Stimulated activated CD4-positive, alpha-beta T cell treated with anti-CD3 and anti-CD28 coated beads, TNF-alpha, amount 100 ng/mL, for 24 hours (primary cell): ENCODE measurements at places on chromosomes 2 and 18.

DNA sequence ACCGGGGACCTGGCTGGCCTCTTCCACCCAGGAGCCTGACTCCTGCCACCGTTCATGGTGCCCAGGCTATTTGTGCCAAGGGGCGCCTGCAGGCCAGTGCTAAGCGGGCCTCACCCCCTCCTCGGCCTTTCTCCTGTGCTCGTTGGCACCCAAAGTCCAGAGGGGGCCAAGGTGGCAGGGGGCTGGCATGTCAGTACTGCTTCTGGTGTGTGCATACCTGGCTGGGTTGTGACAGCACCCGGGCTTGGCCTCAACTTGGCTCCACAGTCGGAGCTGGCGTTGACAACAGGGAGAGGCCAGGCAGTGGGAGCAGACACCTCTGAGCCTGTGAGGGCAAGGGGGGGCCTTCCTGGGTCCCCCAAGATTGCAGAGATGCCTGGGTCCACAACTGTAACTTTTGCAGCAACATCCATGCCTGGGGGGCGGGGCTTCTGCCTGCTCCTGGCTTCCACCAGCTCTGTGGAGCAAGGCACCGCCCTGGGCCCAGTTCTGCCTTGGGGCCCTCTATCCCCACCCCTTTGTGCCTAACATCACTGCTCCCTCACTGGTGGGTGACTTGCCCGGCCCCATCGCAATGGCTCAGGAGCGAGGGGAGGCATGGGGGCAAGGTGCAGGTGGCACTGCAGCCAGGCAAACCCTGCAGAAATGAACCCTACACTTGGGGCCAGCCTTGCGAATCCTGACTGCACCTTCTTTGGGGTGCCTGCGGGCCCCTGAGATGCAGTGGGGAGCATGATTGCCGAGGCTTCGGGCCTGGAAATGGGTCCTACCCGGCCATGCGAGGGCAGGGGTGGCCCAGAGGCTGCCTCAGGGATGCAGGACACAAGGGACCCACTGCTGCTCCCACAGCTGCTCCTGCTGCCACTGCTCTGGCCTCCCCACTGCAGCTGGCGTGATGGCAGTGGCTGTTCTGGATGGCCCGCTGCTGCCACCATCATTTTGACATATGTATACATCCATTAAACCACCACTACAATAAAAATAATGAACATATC is 35.9 kb downstream of the PTPN4 start:
- DNase-seq = no peak

DNA sequence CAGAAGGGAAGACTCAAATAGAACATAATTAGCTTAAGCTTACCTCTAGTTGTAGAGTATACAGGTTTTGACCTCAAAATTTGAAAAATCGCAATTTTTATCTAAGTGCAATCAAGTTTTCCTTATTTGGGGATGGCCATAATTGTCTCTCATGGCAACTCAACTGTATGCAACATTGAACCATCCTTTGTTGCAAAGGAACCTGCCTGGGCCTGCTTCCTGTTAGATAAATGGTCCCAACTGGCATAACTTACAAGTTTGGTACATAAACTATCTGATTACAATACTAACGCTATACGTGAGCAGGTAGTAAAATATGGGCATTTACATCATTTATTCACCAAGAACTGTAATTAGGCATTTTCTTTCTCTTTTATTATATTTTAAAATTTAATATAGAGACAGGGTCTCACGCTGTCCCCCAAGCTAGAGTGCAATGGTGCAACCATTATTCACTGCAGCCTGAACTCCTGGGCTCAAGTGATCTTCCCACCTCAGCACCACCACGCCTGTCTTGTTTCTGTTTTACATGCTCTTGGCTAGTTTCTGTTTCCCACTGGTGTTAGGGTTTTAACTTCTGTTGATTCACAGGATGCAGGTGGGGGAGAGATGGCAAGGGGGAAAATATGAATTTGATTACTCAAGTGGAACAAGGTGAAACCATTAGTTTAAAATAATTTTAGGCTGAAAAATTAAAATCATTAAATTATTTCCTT is 55.3 kb upstream of the B3GNT2 start:
- DNase-seq = no peak

- no peak for DNase-seq
Measured at GRCh38 chr2:227482638-227483340, 10.8 kb downstream of the AGFG1 start.

GRCh38 chr18:5197032-5197434 is at the start of gene AKAIN1:
Gene AKAIN1 (minus strand): TSS chr18:5197257. CDS start chr18:5197053, 204 bp downstream.
- peak; percentile 13 for DNase-seq

DNA sequence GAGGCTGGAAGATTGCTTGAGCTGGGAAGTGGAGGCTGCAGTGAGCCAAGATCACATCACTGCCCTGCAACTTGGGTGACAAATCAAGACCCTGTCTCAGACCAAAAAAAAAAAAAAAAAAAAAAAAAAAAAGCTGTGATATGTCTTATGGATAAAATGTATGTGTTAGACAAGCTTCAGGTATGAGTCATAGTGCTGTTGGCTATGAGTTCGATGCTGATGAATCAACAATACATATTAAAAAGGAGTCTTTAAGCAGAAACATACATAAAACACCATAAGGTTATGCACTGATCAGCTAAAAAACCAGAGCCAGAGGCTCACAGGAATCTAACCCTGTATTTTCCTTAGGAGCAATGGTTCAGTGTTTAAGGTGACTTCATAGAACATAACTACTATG is 332.3 kb downstream of the NCKAP5 start:
- no peak for DNase-seq

DNA sequence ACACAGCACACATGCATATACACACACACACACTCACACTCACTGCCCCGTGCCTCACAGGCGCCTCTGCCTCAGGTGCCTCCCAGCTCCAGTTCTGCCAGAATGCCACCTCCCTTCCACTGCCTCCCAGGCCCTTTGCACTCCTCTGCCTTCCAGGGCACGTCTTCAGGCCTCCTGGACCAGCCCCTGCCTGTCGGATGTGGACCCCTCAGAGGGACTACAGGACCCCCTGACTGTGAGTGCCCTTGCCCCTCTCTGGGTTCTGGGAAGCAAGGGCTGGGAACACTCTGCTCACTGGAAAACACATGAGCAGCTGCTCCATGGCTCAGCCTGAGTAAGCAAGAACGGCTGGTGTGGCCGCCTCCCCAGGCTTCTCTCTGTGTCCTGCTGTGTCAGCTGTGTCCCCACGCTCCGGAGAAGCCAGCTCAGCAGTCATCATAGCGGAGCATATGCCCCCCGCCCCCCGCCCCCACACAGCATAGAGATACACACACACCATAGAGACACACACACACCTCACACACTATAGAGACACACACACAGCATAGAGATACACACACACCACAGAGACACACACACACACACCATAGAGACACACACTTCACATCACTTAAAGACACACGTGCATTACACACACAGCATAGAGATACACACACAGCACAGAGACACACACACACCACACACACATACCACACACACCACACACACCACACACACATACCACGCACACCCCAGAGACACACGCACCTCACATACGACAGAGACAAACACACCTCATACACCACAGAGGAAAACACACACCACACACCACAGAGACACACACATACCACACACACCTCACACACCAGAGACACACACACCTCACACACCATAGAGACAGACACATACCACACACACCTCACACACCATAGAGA is 271.3 kb downstream of the CYRIA start:
- DNase-seq = no peak

DNA sequence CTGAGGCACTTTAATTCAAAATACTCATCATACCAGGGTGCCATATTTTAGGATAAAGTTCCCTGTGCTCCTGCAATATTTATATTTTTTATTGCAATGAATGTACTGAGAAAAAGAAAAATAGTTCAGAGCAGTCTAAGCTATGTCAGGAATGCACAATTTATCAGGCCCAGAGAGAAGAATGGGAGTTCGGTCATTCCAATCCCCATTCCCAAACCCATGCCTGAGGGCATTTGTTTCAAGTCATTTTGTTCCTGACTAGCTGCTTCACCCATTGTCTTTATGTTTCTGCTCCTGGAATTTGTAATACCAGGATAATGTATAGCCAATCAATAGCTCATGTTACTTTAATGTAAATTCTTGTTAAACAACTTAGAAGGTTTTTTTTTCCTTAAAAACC is 24.4 kb upstream of the FTCDNL1 start:
- DNase-seq = no peak

DNA sequence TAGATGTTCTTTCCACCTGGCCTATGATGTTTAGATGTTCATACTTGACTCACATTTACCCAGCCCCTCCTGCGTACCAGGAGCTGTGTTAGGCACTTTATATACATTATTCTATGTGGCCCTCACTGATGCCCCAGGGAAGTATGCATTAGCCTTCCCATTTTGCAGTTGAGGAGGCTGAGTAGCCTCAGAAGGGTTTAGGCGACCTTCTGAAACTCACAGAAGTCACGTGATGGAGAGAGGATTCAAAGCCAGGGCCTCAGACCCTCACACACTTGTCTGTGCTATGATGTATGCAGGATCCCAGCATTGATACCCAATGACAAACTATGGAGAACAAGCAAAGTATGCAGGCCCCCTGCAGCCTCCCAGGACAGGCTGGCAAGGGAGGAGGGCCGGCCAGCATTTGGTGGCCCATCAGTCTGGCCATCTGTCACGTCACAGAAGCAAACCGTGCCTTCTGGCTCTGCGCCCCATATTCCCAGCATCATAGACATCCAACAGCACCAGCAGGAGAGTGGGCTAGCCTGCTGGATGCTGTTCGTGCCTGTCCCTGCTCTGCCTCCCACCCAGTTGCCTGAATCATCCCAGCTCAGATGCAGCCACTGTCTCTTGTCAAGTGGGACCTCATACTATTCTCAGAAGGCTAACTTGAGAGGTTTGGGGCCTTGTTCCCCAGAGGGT is 33.6 kb downstream of the EHD3 start:
- DNase-seq = no peak

DNA sequence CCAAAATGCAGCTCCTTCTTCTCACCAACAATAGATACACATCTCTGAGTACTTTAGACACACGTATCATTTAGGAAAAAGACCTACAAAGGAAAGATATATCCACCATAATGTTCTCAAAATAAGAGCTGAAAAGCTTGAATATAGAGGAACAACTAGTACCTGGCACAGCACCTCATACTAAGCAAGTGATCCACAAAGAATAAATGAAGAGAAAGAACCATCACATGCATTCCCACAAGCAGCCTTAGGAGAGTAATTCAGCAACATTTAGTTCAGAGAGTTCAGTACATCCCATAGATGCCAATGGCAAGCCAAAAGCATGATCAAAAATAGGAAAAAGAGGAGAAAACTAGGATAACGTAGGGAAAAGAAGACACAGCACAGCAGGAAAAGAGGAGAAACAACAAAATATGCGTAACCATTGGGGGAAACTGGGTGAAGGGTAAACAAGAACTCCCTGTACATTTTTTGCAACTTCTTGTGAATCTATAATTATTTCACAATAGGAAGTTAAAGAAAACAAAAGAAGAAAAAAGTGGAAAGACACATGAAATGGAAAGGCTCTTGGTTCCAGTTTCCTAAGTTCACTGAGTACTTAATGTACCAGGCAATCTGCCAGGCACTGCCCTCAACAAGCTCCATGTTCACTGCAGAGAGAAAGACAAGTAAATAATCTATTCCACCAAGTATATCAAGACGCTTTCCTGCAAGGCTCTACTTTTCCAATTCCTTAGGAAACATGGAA is 22.3 kb downstream of the CLASP1 start:
- no peak for DNase-seq

GRCh38 chr2:196136151-196136550 is 35.2 kb downstream of the STK17B start:
- no peak for DNase-seq

DNA sequence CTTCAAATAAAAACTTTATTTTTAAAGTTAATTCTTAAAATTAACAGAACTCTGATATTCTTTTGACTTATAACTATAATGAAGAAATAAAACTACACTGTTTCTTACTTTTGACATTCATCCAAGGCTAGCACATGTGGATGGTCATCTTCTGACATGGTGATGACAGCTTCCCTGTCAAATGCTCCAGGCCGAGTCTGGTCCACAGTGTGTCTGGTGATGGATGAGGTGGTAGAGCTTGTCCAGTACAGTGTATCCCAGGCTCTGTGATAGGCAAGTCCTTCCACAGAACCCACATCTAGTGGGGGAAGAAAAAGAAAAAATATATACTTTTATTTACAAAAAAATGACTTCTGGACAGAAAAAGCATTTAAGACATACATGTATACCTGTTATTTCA is 1529.5 kb downstream of the LRP1B start:
- DNase-seq = no peak

GRCh38 chr2:147182260-147182659 is 662.6 kb upstream of the ACVR2A start:
- peak; percentile 12 for DNase-seq

DNA sequence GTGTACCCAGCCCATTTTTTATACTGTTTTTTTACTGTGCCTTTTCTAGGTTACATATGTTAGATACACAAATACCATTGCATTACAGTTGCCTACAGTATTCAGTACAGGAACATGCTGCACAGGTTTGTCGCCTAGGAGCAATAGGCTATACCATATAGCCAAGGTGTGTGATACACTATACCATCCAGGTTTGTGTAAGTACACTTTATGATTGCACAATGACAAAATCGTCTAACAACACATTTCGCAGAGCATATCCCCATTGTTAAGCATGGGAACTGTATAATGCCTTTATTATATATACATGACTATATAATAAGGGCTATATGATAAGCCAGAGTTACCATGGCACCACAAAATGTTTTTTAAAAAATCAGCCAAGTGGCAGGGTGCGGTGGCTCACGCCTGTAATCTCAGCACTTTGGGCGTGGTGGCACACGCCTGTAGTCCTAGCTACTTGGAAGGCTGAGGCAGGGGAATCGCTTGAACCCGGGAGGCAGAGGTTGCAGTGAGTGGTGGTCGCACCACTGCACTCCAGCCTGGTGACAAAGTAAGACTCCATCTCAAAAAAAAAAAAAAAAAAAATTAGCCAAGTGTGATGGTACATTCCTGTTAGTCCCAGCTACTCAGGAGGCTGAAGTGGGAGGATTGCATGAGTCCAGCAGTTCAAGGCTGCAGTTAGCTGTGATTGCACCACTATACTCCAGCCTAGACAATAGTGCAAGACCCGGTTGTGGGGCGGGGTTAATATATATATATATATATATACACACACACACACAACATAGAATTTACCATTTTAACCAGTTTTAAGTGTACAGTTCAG is 2.8 kb upstream of the CENPA start:
- no peak for DNase-seq

GRCh38 chr2:134181219-134181618 is 72.7 kb upstream of the MGAT5 start:
- no peak for DNase-seq

- DNase-seq = no peak
Measured at GRCh38 chr2:241036397-241036963, 38.1 kb downstream of the SNED1 start.
